MCF 10A (cell line): ENCODE measurements at places on chromosomes 12 and 14. TPM values are rescaled to one million over a fixed set of nuclear protein-coding genes. Genes with fewer than 3 reads are reported as not detected.

The MLH3 gene
- total RNA-seq: 28.2 and 29.9 TPM in 2 replicates

The PRPH gene
- total RNA-seq: 1.4 and 2.7 TPM in 2 replicates

The LRRC10 gene
- total RNA-seq: not detected in 2 replicates

GRCh38 chr12:32102234-32102633, 4.4 kb upstream of the BICD1 start:
- DNase-seq: no peak

GRCh38 chr12:112167718-112168525, 42.6 kb downstream of the TRAFD1 start:
- no peak for DNase-seq

DNA sequence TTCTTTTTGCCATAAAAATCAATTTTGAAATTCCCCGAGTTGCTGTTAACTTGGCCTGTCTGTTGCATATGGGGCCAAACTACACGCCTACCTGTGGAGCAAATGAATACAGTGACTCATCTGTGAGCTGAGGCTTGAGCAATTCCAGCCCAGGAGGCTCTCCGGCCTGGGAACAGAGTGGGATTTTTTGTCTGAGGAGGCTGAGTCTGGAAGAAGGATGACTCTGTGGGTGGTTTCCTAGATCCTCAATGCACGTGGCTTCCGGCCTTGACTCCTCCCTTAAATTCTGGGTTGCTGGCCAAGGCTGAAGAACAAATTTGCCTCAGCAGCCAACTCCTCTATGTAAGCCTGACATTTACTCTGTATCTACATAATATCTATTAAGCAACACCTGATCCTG, 124.1 kb downstream of the SSPN start:
- peak; percentile 99 for DNase-seq

- DNase-seq: no peak
Measured at GRCh38 chr14:89304561-89304960, 112.5 kb downstream of the FOXN3 start.

DNA sequence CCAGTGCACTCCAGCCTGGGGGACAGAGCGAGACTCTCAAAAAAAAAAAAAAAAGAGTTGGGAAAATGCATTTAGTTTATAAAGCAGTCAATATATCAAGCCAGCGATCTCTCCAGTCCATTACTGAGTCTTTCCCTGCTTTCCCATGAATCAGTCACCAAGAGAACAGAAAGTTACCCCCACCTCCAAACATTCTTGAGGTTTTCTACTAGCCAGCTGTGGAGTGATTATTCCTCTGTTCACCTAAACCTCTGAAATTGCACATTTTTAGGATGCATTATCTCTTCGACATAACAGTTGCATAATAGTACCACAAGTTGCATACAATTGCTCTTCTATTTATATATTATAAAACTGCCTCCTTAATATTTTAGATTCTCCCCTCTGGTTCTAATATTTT, 134.8 kb upstream of the DIO3 start:
- no peak for DNase-seq

DNA sequence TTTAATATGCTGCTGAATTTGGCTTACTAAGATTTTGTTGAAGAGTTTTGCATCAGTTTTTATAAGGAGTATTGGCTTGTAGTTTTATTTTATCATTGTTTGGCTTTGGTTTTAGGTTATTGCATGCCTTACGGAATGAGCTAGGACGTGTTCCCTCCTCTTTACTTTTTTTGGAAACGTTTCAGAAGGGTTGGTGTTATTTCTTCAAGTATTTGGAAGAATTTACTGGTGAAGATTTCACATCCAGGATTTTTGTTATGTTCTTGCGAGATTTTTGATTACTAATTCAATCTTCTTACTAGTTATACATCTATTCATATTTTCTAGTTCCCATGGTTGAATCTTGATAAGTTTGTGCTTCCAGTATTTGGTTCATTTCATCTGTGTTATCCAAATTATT, 823.2 kb downstream of the SLC6A15 start:
- DNase-seq: no peak

DNA sequence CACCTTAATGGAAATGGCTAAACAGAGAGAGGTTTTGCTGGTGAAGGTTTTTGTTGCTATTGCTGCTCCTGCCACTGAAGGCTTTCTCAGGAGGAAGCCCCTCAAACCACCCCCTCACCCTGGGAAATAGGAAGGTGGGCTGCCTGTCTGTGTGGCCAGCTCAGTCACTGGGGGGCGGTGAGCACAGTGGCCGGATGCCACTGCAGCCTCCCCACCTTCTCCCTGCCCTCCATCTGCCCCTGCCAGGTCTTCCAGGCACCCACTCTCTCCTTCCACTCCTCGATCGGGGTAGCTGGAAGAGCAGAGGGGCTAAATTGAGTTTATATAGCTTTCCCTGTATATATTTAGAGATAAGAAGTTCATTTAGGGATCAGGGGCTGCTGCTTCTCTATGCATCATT, 80.8 kb downstream of the PAPOLA start:
- no peak for DNase-seq

- DNase-seq: no peak
Measured at GRCh38 chr14:22190411-22191191, 398.4 kb downstream of the DAD1 start.

DNA sequence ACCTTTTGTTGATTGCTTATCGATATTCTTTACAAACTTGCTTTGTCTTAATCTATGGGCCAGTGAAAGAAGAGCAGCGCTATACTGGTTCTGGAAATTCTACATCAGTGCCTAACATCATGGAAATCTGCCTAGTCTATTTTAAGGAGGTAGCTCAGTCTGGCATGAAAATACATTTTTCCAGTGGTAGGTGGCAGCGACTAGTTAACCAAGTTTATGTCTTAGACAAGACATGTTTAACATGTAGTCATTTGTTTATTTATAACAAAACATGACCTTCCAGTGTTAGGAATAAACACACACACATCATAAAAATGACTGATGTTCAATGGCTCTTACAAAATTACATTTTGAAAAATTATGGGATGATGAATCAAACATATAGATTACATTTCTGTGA, 336.0 kb upstream of the SOX5 start:
- DNase-seq: no peak
